ENCODE measurements at places on chromosomes 7 and 10.

DNA sequence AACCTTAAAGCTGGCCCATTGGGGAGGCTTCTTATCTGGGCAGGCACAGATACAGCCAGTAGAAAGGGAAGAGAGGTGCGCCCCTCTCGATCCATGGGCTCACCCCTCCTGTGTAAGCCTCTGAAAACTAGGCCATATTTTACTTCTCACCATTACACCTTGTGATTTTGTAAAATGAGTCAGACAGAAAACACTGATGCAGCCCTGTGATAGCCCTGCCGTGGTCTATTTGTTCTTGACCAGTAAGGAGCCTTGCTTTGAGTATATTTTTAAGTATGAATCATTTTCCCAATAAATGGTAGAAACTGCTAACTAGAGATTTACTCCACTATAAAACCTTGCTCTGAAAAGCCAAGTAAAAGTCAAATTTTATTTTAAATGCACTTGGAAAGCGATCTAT lies 329.8 kb upstream of the MBL2 start:
- DNase-seq, result no peak

DNA sequence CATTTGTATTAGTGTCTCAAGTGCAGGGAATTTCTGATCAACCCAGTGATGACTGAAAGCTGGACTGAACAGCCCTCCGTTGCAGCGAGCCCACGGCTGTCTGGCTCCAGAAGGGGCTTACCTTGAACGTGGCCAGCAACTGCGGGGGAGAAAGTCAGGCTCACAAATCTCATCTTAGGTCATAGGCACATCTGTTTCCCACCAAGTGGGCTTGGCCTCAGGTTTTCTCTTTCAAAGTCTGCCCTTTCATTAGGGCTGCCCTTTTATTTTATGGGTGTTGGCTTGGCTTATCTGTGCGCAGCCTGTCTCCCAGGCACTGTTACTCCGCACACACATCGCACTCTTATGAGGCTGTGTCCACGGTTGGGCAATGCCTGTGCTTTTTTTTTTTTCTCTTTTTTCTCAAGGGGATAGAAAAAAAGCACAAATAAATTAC lies 178.0 kb downstream of the JCAD start:
- no peak for DNase-seq

DNA sequence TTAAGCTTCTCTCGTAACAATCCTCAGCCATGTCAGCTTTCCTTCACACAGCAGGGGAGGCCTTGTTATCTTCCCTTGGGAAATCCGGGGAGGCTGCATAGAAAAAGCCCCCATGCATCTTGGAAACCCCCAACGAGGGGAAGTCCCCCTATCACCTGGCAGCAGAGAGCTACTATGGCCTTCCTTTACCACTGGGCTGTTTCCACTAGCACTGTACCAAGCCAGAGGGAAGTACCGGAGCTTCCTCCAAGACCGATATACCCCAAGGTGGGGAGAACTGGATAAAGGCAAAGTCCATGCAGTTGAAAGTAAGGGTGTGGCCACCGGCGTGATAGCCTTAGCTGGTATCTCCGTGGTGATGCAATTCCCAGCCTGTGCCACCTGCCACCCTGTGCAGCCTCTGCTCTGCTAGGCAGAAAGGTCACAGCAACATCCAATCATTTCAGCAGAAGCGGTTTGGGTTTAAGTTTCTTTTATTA lies 4.4 kb upstream of the CLIP2 start:
- DNase-seq, result peak; percentile 30

DNA sequence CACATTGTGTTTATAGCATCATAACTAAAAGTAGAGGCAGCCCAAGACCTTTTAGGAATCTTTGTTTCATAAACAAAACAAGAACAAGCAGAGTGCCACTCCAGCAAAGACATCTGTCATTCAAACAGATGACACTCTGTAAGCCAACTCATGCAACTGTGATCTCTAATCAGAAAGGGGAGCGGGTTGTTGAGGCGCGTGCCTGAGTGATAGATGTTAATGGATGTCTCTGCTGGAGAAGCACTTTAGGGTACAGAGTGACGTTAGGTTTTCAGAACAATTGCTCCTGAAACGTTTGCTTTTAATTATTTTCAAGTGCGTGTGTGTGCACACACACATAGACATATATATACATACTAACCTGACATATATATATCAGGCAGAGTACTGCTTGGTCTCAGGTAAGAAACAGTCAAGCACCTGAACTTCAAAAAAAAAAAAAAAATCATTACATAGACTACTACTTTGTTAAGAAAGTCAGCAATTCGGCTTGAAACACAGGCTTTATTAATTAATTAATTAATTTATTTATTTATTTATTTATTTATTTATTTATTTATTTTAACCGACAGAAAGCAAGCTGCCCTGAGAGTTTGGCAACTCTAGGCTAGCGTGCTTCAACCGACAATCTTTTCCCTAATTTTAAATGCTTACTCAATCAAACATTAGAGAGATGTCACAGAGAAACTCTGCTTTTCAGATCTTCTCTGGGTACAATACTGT lies 109.1 kb downstream of the POU6F2 start:
- DNase-seq, result no peak

GRCh38 chr7:96075510-96076349 lies 246.2 kb downstream of the SLC25A13 start:
- DNase-seq, result peak; percentile 35

GRCh38 chr7:120550494-120551048 lies 277.6 kb downstream of the KCND2 start:
- peak; percentile 2 for DNase-seq

GRCh38 chr10:75613685-75614504 lies 182.5 kb downstream of the LRMDA start:
- no peak for DNase-seq

- DNase-seq, result no peak
These were observed 66.7 kb upstream of the LEP start for GRCh38 chr7:128174386-128174785.

GRCh38 chr10:98125940-98126631 lies 8.4 kb upstream of the R3HCC1L start:
- no peak for DNase-seq

DNA sequence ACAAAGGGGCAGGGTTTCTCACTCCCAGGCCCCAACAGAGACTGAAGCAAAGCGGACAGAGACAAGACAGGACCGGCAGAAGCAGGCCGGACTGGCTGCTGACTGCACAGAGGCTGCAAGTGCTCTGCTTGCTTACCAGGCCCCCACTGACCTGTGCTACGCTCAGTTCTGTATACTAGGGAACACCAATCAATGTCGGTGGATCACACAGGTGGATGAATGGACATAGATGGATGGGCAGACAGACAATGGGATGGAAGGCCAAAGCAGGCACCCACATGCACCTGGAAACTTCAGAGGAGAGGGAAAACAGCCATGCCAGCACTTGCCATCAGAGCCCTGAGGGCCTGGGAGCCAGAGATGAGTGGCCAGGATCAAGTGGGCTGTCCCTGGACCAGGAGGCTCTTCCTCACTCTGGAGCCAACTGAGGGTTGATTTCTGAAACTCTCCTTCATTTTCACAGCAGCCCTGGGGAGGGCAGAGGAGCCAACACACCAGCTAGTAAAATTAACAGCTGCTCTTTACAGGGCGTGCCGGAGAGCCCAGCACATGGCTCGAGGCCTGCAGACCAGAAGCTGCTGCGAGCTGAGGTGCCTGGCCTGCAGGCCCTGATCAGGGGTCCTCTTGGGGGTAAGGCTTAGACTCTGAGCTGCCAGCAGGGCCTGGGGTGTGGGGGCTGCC lies 243.6 kb downstream of the KCNMA1 start:
- DNase-seq, result peak; percentile 67

GRCh38 chr7:113289140-113289740 lies 170.9 kb upstream of the SMIM30 start:
- DNase-seq, result peak; percentile 1

DNA sequence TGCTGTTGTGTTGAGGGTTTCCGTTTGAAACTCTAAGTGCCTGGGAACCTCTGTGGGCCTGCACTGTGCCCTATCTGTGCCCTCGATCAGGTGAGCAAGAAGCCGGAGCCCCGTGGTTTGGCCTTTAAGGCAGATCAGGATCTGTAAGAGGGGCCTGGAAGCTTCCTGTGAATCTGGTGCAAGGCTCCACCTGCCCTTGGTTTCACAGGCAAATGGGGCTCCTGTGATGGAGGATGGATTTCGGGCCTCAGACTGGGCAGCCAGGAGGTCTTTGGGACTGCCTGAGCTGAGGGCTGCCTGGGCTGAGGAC lies 21.6 kb downstream of the SCART1 start:
- DNase-seq, result no peak

DNA sequence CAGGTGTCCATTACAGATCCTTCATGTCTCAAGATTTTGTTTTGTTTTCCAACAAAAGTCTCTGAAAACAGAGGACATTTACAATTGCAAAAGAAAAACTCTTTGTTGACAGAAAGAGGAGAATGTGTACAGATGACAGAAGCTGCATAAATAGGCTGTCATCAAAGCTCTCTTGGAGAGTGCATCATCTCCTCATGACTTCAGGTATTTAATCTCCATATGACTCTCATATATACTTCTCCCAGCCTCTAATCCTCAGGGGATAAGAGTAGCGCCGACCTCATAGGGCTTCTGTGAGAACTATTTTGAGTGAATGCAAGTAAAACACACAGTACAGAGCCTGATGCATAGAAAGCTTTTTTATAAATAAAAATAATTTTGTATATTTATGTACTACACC lies 48.1 kb upstream of the SEPTIN7 start:
- DNase-seq, result no peak

- no peak for DNase-seq
These were observed 421.3 kb upstream of the NUPR2 start for GRCh38 chr7:56537477-56537876.

GRCh38 chr7:87853237-87853864 lies 22.8 kb downstream of the SLC25A40 start:
- DNase-seq, result no peak

DNA sequence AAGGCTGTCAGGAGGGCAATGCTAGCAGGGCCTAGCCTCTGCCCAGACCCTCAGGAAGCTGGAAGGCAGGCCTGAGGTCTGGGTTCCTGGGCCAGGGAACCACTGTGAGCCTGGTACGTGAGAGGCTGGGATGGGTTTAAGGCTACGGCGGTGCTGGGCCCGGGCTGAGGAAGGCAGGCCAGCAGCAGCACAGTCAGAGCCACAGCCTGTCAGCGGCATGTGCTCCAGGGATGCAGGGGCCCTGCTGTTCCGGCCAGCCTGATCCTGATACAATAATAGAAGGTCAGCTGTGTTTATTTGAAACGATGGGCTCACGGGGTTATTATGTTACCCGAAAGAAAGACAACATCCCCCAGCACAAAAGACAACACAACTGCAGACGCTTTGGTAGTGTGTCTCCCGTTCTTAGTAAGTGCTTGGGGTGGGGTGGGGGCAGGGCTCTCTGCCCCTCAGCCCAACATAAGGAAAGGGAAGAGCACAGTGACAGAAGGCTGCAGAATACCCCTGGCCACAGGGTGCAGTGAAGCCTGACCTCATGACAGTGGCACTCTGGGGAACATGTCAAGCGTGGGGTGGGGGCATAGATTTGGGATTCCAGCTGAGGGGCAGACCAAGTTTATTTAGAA lies 95.0 kb downstream of the COL13A1 start:
- DNase-seq, result no peak

DNA sequence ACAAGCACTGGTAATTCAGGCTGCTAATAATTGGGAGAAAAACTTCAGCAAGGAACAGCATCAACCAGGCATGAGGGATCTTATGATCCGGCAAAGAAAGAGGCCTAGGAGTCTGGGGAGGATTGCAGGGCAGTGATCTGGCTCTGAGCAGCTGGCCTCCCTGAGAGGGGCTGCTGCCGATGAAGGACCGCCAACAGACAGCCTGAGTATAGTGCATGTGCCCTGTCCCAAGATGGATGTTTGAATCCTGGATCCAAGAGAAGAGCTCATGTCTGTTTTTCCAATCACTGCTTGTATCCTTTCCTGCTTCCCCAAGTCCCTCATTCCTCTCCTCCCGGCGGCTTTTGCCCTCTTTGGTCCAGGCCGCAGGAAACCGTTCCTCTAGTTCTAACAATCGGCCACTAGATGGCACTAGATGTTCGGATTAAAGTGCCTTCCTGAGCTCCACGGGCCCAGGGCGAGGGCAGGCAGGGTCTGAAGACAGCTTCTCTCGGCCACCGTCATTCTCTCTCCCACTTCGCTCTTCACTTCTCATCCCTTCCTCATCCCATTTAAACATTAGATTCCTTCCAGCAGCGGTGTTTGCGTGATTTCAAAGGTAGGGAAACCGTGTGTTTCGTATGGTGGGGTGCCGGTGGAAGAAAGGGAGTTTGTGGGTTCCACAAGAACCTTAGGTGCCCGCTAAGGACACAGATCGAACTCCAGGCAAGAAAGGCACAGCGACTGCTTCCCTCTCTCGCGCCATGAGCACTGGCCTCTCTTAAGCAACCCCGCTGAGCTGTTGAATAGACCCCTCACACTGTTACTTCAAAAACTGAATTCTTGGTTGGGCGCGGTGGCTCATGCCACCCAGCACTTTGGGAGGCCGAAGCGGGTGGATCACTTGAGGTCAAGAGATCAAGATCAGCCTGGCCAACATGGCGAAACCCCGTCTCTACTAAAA lies 82.4 kb downstream of the ADCYAP1R1 start:
- peak; percentile 95 for DNase-seq

- DNase-seq, result no peak
These were observed 3.2 kb downstream of the BEND7 start for GRCh38 chr10:13525663-13526062.

DNA sequence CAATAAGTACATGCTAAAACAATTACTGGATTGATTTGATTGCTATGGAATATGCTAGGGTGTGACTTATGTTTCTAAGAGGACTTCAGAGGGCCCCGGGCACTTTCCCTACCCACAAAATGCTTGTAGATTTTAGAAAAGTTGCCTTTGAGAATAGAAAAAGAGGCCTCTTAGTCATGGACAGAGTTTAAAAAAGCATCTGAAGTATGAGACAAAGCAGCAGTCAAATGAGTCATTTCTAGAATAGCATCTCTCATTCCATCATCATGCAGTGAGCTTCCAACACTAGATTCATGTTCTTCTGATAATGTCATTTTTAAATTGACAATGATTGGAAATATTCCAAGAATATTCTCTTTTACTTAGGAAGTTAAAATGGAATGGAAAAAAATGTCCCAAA lies 675.1 kb upstream of the PCDH15 start:
- DNase-seq, result no peak

- DNase-seq, result no peak
These were observed 22.1 kb upstream of the SAR1A start for GRCh38 chr10:70192326-70192968.

DNA sequence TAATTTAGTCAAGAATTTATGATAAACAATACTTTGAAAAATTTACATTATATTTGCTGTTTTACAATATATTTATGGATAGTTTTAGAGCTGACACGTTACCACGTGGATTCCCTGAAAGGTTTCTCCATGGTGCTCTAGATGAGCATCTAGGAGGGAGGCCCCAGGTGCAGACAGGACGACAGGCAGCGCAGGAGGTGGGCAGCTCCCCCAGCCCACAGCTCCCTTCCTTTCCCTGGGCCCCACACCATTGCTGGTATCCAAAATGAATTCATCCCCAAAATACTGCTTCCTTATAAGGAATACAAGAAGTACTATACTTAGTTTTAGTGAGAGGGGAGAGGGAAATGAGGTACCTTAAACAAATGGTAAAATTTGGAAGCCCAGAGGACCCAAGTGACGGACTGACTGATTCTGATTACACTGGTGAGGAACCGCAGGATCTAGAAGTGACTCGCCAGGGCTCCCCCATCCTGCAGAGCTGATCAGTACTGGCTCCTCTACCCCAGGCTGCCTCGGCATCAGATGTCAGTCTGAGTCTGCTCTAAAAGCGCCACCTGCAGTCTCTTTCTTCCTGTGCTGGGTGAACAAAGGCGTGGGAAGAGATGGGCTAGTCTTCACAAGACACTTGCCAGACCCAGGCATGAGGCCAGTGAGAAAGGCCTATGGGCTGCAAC lies 89.2 kb downstream of the DLG5 start:
- peak; percentile 83 for DNase-seq
